ENCODE measurements at places on chromosomes 7 and 10.

DNA sequence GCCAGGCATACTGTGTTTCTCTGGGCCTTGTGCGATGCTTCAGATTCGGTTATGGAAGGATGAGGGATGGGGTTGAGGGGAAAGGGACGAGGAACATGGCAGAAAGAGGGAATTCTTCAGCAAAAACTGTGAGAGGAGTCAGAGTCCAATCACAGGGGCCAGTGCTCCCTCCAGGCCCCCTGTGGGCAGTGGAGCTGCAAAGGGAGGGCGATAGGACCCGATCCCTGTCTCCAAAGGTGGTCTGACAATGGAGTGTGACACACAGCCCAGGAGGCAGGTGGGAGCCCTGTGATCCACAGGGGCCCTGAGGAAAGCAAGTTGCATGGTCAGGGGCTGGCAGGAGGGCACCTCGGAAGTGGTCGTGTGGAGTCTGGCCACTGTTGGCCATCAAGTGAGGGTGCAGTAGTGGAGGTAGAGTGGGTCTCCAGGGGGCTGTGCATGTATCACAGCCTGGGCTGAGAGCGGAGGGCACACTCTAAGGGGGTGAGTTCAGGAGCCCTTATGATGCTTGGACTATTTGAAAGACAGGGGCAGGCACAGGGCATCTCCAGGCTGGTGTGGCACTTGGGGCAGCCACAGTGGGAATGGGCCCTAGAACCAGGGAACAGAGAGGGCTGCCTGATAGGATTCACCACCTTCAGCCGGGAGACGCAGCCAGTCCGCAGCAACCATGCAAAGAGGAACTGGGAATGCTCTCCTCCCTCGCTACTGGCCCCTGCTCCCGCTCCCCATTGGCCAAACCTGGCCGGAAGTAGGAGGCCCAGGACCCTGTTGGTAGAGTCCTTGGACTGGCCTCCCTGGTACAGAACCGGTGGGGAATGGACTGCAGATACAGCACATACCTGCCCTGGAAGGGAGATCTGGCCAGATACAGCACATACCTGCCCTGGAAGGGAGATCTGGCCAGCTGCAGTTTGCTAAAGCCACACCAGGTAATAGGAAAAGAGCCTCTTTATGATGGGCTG, 115.9 kb downstream of the ADCY1 start:
- DNase-seq, result no peak

GRCh38 chr7:74093671-74094223, 10.1 kb downstream of the LIMK1 start:
- DNase-seq, result no peak

- no peak for DNase-seq
Observed at GRCh38 chr10:14330388-14331061, at the start of gene FRMD4A. FRMD4A (minus strand) TSS chr10:14330924.

- no peak for DNase-seq
Observed at GRCh38 chr7:35405461-35405860, 151.6 kb upstream of the TBX20 start.

- no peak for DNase-seq
Observed at GRCh38 chr10:12531305-12532220, 182.2 kb downstream of the CAMK1D start.

DNA sequence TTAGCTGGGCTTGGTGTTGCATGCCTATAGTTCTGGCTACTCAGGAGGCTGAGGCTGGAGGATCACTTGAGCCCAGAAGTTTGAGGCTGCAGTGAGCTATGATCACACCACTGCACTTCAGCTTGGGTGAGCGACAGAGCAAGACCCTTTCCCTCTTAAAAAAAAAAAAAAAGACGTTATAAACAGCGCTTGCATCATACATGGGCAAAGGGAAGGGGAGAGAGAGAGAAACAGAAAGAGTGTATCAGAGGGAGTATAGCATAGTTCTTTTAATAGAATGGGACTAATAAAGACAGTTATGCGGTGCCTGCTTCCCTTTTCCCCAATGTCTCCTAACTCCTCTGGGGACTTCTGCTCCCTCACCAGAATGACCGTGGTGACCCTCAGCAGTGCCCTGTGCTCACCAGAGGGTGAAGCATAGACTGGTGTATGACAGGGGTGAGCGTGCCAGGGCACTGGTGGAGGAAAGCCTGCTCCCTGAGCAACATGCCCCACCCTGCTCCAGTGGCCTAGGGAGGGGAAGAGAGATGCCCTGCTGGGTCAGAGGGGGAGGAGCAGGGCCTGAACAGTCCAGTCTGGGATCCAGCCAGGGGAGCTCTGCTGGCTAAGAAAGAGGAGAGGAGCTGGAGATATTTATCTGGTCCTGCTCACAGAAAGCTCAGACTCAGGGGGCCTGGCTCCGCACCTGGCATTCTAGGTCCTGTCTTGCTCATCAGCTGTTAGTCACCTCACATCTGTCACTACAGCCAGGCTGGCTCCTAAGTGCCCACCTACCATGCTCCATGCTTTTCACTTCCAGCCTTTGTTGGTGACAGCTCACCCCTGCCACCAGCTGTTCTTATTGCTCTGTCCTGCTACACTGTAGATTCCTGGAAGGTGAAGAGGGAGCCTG, 2.2 kb downstream of the PDZD7 start:
- DNase-seq, result no peak

DNA sequence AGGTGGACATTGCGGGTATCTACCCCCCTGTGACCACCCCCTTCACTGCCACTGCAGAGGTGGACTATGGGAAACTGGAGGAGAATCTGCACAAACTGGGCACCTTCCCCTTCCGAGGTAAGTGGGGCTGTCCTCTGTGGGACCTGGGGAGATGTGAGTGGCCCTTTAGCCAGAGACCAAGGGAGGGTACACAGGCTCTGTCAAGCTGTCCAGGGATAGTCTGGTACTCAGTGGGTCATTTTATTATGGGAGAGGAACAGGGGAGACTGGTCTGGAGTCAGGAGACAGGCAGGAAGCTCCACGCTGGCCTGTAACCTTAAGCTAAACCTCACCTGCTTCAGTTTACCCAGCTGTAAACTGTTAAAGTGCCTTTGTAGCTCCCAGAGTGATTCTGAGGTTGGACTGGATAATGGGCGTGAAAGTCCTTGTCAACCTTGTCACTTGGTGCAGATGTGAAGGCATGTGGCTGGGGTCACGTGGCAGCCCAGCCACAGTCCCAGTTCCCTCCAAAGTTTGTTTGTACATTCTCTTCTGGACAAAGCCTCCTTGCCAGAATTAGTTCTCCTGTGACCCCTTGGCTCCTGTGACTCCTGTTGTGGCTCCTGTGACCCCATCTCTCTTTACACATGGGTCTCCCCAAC, 729 bp downstream of the HOGA1 start:
- DNase-seq, result no peak

- DNase-seq, result no peak
Observed at GRCh38 chr7:148888300-148888699, 4.2 kb upstream of the EZH2 start.

DNA sequence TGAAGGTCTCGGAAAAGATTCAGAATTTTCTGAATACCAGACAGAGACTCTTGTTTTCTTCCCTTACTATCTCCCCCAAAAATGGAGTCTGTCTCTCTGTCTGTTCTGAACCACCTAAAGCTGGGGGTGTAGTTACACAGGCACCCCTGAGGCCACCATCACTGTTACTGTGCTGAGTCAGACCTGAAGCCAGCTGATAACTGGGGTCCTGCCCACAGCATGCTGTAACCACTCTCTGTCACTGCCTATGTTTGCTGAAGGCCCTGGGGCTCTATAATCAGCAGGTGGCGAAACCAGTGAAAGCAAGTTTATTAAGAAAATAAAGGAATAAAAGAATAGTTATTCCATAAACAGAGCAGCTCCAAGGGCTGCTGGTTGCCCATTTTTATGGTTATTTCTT, 575.2 kb upstream of the POT1 start:
- DNase-seq, result no peak

DNA sequence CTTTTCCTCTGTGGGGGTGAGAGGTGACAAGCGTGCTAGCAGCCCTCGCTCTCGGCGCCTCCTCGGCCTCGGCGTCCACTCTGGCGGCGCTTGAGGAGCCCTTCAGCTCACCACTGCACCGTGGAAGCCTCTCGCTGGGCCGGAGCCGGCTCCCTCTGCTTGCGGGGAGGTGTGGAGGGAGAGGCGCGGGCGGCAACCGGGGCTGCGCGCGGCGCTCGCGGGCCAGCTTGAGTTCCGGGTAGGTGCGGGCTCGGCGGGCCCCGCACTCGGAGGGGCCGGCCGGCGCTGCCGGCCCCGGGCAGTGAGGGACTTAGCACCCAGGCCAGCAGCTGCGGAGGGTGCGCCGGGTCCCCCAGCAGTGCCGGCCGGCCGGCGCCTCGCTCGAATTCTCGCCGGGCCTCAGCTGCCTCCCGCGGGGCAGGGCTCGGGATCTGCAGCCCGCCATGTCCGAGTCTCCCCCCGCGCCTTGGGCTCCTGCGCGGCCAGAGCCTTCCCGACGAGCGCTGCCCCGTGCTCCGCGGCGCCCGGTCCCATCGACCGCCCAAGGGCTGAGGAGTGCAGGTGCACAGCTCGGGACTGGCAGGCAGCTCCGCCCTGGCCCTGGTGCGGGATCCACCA, 352.8 kb upstream of the PODXL start:
- no peak for DNase-seq

DNA sequence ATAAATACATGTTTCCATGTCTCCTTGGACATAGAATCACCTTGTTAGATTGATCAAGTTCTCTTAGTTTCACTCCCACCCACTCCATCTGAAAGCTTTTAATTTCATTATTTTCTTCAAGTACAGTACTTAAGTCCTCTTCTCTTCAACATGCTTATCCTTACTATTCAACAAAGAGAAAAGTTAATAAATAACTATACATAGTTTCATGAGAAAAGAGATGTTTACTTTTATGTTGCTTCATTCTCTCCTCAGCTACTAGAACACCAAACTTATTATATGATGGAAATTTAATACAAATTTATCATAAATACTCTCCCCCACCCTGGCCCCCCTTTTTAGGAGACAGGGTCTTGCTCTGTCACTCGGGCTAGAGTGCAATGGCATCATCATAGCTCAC, 33.5 kb downstream of the ASZ1 start:
- DNase-seq, result no peak

- DNase-seq, result peak; percentile 25
Observed at GRCh38 chr7:152330827-152331226, 105.0 kb downstream of the KMT2C start.

DNA sequence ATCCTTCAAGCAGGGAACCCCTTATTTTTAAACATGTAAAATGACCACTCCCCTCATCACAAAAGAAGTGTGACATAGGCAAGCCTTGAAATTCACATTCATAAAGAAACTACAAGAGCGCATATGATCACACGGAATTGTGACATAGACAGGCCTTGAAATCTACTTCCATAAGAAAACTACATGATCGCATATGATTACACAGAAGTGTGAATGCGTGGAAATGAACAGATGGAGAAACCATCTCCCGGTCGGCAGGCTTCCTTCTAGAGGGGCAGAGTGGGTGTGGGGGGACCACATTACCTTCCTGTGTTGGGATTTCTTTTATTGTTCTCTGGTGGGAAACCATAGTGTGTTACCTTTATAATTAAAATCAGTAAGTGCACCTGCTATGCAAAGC, 285.1 kb upstream of the ADARB2 start:
- no peak for DNase-seq

GRCh38 chr7:69476416-69476815, 121.9 kb upstream of the AUTS2 start:
- peak; percentile 74 for DNase-seq

- no peak for DNase-seq
Observed at GRCh38 chr7:3028071-3028757, 15.5 kb downstream of the CARD11 start.

DNA sequence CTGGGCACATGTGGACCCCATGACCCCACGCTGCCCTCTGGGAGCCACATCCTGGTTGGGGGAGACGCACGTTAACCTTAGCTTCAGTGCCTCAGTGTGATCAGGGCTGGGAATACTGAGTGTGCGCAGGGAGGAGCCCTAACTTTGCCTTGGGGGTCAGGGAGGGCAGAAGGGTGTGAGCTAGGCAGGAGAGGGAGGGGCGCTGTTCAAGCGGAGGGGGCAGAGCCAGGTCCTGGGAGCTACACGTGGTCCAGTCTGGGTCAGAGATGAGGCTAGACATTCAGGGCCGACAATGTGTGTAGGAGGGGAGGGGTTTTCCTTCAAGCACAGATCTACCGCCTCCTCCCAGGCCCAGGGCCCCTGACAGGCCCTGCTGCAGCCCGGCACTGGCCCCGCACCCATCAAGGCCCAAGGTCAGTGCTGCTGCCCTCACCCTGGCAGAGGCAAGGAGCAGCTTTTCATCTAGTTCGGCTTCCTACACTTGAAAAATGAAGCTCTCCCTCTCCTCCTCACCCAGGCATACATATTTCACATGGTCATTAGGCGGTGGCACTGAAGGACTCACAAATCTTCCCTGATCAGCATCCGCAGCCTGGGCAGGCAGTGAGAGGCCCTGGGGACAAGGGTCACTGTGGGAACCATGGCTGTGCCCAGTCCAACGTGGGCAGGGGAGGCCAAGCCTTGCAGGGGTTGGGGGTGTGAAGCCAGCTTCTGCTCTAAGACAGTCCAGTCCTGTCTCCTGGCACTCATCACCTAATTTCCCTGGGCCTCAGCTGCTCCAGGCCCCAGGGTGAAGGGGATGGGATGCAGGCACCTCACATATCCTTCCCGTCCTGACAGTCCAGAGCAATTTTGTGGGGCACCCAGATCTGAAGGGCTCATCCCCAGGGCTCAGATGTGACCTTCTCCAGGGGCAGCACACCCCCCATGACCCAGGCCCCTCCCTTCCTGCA, 47.3 kb downstream of the C10orf105 start:
- no peak for DNase-seq

DNA sequence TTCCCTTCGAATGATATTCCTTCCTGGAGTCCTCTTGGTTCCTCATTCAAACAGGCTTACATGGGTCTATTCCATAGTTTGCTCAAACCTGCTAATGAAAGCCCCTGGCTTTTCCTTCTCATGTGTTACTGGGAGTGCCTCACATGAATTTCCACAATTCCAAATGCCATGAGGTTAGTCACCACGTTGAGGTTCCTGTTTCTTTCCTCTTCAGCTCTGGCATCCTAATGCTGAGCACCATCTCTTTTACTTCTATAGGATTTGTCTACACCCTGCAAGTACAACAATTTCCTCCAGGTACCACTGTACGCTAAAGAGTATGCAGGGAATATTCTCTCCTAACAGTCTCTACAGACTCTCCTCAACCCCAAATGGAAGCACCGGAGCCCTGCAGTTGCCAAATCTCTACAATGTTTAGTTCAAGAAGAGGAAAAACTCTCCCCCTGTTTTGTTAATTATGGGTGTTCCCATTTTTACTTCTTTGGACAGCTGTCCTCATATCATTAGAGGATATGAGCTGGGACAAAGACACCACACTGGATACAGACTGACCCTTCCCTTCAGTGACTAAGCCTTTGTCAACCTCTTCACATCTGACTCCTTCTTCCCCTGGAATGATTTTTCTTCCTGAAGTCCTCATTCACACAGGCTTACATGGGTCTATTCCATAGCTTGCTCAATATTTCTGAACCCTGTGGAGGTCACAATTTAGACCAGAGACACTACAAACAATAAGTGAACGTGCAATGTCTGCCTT, 145.8 kb upstream of the BET1 start:
- DNase-seq, result no peak

GRCh38 chr10:18906636-18907035, 142.0 kb upstream of the MALRD1 start:
- DNase-seq, result no peak
